ENCODE measurements at places on chromosomes 6 and 20. TPM values are rescaled to one million over a fixed set of nuclear protein-coding genes. Genes with fewer than 3 reads are reported as not detected.

ABT1 gene
- polyA plus RNA-seq, result 22.5 TPM

CBLN4 gene
- polyA plus RNA-seq, result not detected

CRISP3 gene
- polyA plus RNA-seq, result not detected

PLAGL2 gene
- 5.6 TPM for polyA plus RNA-seq

TP53TG5 gene
- polyA plus RNA-seq, result not detected

IRAK1BP1 gene
- polyA plus RNA-seq, result 1.9 TPM

KIAA0408 gene
- polyA plus RNA-seq, result not detected

RPL7L1 gene
- 65.9 TPM for polyA plus RNA-seq

GRIK2 gene
- not detected for polyA plus RNA-seq

GRCh38 chr6:54254886-54255285 is 53.4 kb upstream of the TINAG start:
- no peak for DNase-seq

GRCh38 chr6:10991115-10991514 is 53.0 kb downstream of the ELOVL2 start:
- no peak for DNase-seq

DNA sequence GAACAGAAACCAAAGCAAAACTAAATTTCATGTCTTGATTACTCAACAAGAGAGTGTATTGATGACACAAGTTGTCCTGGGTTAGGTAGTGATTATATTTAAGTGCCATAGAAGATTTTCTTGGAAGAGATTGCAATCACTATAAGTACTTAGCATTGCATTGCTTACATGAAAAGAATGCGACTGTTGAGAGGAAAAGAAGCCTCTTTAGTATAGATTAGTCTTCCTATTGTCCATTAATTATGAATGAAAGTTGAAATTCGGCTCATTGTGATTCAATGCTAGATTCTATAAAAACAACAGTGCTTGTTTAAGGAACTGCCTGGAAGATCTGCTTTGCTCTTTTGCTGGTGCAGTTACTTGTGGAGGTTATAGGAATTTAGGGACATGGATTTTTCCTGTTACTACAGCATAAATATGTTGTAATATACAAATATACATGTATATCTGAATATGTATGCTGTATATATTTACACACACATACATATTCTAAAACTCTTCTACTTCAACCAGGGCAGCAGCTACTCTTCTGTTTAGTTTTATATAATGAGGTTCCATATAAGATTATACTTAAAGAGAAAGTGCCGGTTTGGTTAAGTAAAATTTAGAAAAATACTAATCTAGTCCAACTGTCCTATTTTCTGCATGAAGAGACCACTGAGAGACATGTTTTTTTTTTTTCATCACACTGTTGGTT is 796.3 kb downstream of the KIF16B start:
- no peak for DNase-seq

GRCh38 chr6:16493802-16494201 is 255.4 kb downstream of the GMPR start:
- no peak for DNase-seq

DNA sequence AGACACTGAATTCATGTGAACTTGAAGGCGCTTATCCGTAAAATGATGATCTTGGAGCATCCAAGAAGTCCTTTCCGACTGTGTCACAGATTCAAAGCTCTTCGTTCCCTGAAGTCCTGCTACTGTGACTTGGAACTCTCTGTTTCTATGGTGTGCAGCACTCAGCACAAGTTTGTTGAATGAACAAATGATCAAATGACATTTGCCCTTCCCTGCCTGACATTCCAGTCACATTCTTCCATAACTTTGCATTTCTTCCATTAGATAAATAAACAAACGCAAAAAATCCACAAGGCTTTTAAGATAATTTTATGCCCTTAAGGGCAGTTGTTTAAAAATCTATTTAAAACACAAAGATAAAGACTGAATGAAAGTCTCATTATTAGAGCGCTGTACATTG is 39.9 kb downstream of the SGK1 start:
- DNase-seq, result no peak

- DNase-seq, result no peak
Measured at GRCh38 chr20:62606551-62607201, 35.6 kb upstream of the SLCO4A1 start.

Measured in foreskin keratinocyte (primary cell).